ENCODE measurements at places on chromosomes 11 and 22.
A peak's percentile ranks its signal among the peaks of the same experiment; 100 is the strongest.

- no peak for DNase-seq
Measured at GRCh38 chr11:73564903-73565302, 33.0 kb downstream of the FAM168A start.

- DNase-seq = no peak
Measured at GRCh38 chr11:117618302-117618981, 178.6 kb downstream of the DSCAML1 start.

DNA sequence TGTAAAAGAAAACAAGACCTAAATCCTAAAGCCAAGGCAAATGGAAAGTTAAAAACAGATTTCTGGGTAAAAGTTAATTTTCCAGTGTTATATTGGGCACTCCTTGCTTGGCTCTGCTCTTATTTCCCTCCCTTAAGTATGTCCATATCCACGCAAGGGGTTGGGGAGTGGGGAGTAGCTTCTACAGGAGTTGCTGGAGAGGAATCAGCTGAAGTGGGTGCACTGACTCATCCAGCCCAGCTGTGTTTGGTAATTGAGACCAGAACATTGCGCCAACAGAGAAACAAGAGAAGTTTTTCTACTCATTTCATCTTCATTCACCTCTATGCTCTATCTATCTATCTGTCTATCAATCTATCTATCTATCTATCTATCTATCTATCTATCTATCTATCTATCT is 298.4 kb upstream of the PDGFD start:
- no peak for DNase-seq

GRCh38 chr11:77104727-77105126 is 2.1 kb downstream of the OMP start:
- no peak for DNase-seq

- DNase-seq = no peak
Measured at GRCh38 chr22:20430101-20430719, 7.4 kb downstream of the SCARF2 start.

- DNase-seq = no peak
Measured at GRCh38 chr11:8241373-8242117, 22.1 kb downstream of the LMO1 start.

DNA sequence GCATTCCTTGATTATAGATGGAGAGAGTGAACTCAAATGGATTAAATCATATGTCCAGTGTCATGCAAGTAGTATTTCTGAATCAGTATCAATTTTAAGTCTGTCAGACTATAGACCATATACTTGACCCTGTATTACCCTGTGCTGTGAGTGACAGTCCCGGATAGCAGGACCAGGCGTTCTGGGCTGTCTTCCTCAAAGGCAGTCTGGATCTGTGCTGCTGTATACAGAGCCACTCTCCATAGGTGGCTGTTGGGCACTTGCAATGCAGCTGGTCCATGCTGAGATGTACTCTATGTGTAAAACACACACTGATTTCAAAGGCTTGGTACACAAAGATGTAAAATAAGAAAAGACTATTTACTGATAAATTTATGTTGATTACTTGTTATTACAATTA is 294.3 kb downstream of the OPCML start:
- DNase-seq = no peak

DNA sequence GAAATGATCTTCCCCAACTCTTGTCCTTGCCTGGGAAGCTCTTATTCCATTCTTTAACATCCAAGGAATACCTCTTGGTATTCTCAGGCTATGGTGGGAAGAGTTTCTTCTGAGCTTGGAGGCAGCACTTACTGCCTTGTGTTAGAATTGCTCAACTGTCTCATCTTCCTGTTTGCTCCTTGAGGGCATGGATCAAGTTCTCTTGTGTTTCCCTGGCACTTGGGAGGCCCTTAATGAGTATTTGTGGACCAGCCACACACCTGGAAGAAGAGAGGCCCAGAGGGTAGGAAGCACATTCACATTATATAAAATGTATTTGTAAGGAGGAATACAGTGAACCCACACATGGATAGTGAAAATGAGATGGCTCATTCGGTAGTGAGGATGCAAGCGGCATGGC is 3.4 kb upstream of the SORL1-AS1 start:
- no peak for DNase-seq

DNA sequence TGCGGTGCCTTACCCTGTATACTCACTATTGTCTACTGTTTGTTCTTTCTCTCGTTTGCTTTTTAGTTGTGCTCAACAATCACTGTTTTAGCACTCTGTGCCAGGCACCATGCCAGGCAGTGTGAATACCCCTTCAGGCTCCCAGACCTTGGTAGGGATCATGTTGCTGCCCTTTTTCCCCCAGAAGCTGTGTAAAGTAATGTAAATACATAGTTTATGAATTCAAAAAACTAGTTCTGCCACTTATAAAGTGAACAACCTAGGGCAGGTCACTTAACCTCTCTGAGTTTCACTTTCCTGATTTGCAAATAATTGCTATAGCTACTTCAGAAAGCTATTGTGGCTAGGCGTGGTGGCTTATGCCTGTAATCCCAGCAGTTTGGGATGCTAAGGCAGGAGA is 81.0 kb upstream of the CTSC start:
- no peak for DNase-seq

DNA sequence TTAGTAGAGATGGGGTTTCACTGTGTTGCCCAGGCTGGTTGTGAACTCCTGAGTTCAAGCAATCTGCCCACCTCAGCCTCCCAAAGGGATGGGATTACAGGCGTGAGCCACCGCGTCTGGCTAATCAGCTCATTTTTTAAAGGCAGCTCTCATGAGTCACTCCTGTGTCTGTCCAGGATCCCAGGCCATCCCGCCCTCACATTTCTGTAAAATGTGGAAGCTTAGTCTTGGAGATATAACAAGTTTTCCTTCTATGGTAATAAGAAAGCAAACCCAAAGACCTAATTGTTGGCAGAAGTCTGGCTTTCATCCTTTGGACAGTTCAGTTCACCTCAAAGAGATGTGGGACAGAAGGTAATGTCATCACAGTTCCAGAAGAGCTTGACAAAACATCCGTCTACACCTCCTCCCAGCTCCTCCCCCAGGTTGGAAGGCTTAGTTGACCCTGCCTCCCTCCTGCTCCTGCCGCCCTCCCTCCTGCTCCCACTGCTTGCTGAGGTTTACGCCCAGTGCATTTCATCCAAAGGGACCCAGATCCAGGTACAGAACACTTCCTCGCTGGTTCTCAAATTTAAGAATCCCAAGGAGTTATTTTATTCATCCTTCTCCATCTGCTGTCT is 6.4 kb downstream of the DRD2 start:
- no peak for DNase-seq

DNA sequence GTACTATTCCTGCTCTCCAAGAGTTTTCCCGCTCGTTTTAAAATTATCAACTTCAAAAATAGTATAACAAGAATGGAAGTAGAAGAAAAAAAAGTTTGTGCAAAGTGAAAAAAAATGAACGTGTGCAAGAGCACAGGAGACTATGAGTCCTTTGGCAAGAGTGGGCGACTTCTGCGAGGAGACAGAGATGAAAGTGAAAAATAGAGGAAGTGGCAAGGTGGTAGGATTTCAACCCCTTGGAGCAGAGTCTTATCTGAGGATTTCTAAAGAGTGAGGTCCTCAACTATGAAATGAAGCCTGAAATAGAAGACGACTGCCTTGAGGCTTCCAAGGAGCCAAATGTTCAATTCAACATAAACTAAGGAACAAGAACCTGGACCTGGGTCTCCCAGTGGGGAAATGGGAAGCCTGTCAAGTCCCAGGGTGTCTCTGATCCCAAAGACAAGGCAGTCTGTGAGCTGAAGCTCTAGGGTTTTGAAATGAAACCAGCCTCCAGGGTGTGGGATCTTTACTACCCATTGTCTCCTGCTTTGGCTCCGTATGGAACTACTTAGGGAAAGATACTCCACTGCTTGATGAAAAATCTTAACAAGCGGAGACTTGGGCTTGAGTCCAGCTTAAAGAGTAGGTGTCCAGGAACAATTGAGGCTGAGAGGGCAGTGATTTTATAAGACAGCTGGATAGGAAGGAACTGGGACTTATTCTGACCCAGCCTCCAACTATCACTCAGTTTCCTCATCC is 4.8 kb downstream of the P4HA3 start:
- peak; percentile 35 for DNase-seq

- DNase-seq = no peak
Measured at GRCh38 chr11:88098289-88098688, 77.0 kb downstream of the RAB38 start.

Measured in KBM-7 (cell line).